ENCODE measurements at places on chromosomes 12 and 14.

DNA sequence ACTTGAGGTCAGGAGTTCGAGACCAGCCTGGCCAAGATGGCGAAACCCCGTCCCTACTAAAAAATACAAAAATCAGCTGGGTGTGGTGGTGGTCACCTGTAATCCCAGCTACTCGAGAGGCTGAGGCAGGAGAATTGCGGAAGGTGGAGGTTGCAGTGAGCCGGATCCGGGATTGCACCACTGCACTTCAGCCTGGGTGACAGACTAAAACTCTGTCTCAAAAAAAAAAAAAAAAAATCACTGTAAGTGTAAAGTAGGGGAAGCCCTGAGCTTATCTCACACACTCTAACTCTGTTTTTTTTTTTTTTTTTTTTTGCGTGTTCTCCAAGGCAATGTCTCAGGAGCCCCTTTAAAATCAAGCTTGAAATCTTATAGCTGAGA, 421 bp upstream of the RBMS2 start:
- no peak for DNase-seq

- peak; percentile 67 for DNase-seq
Observed at GRCh38 chr12:49698619-49699545, 8.3 kb downstream of the FMNL3 start.

DNA sequence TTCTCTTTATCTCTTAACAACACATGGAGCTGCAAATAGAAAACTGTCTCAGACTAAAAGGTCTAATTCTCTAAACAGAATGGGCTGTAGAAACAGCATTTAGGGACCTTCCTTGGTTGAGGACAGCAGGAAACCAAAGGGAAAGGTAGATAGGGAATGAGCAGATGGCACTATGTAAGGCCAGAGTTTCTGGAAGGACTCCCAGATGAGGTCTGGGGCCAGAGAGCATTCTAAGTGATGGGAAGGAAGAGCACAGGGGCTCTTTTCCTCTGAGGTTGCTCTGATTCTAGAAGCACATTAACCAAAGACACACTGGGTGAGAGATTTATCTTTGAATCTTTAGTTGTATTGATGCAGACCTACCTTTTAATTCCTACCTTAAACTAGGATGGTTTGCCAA, 79.4 kb downstream of the TPH2 start:
- no peak for DNase-seq

DNA sequence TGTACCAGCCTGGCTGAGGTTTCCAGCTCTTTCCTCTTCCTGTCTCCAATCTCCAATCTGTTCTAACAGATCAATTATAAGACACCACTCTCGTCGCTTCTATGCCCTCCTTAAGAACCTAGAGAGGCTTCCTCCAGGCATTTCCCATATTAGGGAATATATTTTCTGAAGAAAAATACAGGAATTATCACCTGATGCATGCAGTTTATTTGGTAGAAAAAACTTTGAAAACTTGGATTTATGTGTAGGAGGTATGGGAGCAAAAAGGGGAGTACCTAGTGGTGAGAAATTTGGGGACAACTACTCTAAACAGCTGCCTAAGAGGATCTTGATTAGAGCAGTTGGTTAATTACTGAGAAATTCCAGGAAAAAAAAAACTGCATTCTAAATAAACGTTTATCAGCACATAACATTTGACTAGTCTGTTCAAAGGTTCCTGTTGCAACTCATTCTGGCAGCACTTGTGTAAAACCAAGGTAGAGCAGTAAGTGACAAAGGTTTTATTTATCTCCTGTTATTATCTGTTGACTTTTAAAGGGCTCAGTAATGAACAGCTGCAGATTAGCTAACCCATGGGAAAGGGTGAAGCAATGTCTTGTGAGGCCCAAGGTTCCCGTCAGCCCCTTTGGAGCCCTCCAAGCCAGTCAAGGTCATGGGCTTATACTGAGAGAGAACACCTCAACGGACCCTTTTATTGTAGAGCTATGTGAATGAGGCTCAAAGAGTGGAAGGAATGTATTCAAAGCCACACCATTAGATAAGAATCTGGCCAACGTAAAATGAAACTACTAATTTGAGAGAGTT, 36.4 kb upstream of the NR1H4 start:
- no peak for DNase-seq

DNA sequence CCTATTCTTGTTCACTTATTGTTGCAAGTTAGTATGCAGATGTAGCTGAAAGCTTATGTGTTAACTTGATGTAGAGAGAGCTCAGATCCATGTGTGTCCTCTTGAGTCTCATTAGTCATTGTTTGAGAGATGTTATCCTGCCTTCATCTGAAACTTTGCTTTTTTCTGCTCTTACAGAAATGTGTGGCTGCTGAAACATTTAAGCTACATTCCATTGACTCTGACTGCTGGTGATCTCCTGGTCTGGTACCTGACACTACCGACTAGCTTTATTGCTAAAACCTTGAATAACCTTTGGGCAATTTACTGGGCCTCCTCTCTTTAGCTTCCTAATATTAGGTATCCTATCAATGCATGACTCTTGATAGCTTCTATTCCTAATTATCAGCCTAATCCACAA, 705.6 kb upstream of the FOXG1 start:
- DNase-seq, result no peak

- DNase-seq, result peak; percentile 22
Observed at GRCh38 chr14:70448633-70449340, 3.2 kb upstream of the ADAM21 start.

DNA sequence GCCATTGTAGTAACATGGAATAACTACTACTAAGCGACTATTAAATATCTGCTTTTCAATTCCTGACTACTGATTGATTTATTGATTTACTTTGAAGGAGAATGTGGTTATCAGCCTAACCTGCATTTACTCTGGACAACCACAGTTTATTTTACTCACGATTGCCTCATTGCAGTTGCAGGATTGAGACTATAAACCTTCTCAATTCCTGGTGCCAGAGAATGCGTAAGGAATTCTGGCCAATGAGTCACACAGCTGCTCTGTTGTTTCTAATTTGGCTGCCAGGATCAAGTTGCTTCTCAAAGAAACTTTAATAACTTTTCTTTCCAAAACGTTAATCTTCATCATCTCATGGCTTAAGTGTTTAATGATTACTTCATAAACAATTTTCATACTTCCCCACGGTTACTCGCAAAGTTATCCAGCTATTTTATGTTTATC, 13.1 kb upstream of the TMTC1 start:
- peak; percentile 92 for DNase-seq

DNA sequence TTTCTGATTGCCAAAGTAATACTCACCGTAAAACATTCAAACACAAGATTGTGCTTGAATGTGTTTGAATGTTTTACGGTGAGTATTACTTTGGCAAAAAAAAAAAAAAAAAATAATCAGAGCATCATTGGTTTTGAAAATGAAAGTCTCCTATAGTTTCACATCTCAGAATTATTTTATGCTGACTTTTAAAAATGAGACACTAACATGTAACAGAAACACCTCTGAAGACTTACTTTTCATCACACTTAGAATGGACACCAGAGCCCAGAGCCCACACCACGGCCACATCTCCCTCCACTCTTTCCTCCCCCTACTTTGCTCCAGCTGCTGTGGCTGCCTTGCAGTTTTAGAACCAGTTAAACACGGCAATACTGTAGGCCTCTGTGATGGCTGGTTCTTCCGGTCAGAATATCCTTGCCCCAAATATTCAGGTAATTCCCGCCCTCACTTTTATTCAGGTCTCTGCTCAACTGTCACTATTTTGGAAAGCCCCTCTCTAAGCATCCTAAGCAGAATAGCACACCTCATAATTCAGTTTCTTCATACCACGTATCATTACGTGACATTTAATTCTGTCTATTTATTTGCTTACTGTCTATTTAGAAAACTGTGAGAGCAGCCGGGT, 138.9 kb upstream of the MAX start:
- DNase-seq, result no peak

DNA sequence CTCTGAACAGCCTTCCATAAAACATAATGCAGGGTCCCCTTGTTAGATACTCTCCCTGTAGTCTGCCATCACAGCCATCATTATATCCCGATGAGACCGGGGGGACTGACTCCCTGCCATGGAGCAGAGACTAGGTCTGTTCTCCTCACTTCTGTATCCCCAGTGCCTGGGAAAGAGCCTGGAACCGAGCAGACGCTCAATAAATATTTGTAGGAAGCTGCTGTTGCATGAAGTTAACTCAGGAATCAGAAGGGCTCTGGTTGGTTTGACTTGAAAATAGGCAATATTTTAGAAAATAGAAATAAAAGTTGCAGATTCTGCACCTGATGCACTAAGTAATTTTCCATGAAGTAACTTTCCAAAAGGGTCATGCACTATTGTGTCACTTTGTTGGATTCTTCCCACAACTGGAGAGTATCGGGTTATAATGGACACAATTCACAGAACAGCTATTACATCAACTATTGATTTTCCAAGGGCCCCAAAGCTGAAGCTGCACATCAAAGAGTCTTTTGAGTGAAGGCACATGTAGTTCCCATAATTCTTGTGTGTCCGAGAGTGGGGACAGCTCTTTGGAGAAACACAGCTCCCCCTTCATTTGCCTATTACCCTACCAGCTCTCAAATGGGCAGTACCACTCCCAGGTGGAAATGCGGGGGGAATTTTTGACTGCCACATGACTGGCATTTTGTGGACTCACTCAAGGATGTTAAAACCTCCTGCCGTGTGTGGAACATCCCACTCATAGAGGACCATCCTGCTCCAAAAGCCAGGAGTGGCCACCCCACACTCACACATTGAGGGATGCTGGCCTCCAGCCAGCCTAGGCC, 18.8 kb downstream of the CLMN start:
- no peak for DNase-seq

GRCh38 chr12:118376089-118377020, at the start of gene SUDS3:
Gene SUDS3, plus strand, starts transcription at chr12:118376555. Its CDS starts 137 bp downstream, at chr12:118376692.
- DNase-seq, result peak; percentile 80

GRCh38 chr12:21065845-21066244, 65.1 kb upstream of the SLCO1B1 start:
- peak; percentile 33 for DNase-seq

GRCh38 chr12:130977046-130977742, 23.5 kb downstream of the ADGRD1 start:
- DNase-seq, result no peak

GRCh38 chr12:10307630-10308029, at the start of gene KLRD1:
Gene KLRD1, plus strand, starts transcription at chr12:10307870. Its CDS starts 208 bp downstream, at chr12:10308078.
- no peak for DNase-seq

DNA sequence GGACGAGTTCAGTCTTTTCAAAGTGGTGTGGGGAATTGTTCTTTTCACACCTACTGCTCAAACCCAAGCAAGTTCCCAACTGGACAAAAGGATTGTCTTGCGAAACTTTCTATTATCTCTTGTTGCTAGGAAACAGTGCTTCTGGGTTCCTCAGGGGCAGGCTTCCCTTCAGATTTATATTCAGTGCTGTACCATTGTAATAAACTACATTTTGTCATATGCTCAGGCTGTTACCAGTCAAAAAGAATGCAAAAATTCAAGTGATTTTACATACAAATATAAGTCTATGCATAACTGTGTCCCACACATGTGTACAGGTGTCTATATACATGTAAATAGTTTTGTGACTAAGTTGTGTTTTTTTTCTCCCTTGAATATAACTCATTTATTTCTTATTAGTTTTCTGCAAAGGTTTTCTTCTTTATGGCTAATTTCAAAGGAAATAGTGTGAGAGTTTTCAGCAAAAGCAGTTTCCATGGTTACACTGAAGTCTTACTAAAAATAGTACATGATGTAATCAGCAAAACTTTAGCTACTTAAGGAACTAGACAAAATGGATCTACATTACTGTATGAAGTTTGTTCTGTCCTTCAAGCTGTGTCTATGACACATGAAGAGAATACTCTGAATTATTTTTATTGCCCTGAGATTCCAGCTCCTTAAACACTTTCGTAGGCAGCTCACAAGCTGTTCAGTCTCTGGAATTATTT, 430.2 kb upstream of the TMPO start:
- peak; percentile 8 for DNase-seq

GRCh38 chr12:53738406-53739213, 11.4 kb upstream of the CALCOCO1 start:
- DNase-seq, result no peak

DNA sequence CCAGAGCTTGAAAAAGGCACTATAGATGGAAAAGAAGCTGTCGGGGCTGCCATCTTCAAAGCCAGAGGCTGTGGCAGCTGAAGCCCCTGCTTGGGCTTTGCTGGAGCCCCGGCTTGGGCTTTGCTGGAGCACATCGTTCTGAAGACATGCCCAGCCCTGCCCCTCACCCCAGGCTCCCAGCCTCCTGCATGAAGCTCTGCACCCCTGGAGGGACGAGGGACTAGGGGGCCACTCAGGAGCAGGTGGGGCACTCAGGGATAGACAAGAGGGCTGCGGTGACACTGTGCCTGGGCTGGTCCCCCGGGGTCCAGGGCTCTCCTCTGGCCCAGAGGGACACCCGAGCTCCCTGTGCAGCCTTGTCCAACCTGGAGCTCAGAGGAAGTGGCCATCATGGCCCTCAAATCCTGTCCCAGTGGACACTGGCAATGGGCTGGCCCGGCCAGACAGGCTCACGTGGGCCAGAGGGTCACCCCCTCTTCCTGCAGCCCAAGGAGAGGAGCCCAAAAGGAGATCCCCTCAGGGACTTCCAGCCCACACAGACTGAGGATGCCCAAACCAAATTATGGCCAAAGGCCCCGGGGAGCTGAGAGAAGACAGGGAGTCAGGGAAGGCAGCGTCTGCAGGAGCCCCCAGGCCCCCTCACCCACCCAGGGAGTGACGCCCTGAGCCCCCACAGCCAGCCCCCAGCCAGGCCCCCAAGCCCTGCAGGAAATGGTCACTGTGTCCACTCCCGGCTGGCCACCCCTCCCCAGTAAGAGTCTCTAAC, 23.1 kb upstream of the C14orf180 start:
- no peak for DNase-seq

- peak; percentile 76 for DNase-seq
Observed at GRCh38 chr12:20601668-20602280, 93.4 kb upstream of the SLCO1C1 start.

- DNase-seq, result no peak
Observed at GRCh38 chr12:92036061-92036620, 109.5 kb downstream of the BTG1 start.

- no peak for DNase-seq
Observed at GRCh38 chr12:104501660-104502059, 44.9 kb downstream of the CHST11 start.

- peak; percentile 5 for DNase-seq
Observed at GRCh38 chr14:74793506-74794155, 30.5 kb downstream of the YLPM1 start.

DNA sequence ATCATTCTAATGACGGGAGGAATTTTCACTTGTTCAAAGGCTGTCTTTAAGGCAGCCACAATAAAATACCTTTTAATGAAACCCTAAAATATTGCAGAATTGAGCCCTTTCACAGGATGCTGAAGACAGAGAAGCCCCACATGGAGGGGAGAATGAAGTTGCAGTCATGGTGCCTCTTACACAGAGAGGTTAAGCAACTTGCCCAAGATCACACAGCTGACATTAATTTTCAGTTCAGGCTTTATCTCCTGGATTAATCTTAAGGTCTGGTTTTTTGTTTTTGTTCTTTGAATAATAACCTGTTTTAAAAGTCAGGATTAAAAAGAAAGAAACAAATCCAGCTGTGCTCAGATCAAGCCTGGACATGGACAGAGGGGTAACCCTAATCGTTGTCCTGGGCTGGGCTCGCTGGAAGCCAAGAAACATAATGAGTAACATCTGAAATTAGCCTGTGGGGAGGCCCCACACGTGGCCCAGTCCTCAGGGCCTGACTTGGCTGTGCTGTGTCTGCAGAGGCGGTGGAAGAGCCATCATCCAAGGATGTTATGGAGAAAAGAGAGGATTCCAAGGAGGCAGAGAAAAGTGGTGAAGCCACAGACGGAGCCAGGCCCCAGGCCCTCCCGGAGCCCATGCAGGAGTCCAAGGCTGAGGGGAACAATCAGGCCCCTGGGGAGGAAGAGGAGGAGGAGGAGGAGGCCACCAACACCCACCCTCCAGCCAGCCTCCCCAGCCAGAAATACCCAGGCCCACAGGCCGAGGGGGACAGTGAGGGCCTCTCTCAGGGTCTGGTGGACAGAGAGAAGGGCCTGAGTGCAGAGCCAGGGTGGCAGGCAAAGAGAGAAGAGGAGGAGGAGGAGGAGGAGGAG, 8.0 kb downstream of the CHGA start:
- no peak for DNase-seq

All from astrocyte of the spinal cord (primary cell).